ENCODE measurements at places on chromosomes 13 and 19. TPM values are rescaled to one million over a fixed set of nuclear protein-coding genes. Genes with fewer than 3 reads are reported as not detected.

DNA sequence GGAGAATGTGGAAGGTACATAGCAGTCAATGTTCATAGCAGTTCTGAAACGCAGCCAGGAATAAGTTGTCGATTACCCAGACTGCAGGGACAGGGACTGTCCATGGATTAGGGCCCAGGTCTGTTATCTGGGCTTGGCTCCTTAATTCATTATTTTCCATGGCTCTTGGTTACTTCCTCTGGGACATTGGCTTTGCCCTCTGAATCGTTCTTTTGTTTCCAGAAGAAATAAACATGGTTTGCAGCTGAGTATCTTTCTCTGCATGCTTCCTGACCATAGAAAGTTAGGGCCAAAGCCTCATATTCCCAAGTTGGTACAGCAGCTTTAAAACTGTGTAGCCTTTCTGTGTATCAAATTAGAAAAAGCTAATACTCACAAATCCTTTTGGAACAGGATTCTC is 121.7 kb upstream of the MAB21L1 start:
- no peak for DNase-seq

The CGB8 gene
- total RNA-seq, result not detected

The MAMSTR gene
- 1.4 TPM for total RNA-seq

- DNase-seq, result no peak
These were observed 955.6 kb downstream of the PCDH17 start for GRCh38 chr13:58587183-58587582.

- DNase-seq, result peak; percentile 75
These were observed 6.8 kb downstream of the TMED1 start for GRCh38 chr19:10828981-10829821.
